ENCODE measurements at places on chromosomes 3 and 15. TPM values are rescaled to one million over a fixed set of nuclear protein-coding genes. Genes with fewer than 3 reads are reported as not detected.

The SECISBP2L gene
- 36.9 TPM for total RNA-seq

The ACAN gene
- total RNA-seq = 0.18 TPM

The TMEM266 gene
- 0.09 TPM for total RNA-seq

The ZKSCAN7 gene
- total RNA-seq = 3.6 TPM

- peak; percentile 48 for DNase-seq
Measured at GRCh38 chr3:13379201-13379830, 40.8 kb downstream of the NUP210 start.

DNA sequence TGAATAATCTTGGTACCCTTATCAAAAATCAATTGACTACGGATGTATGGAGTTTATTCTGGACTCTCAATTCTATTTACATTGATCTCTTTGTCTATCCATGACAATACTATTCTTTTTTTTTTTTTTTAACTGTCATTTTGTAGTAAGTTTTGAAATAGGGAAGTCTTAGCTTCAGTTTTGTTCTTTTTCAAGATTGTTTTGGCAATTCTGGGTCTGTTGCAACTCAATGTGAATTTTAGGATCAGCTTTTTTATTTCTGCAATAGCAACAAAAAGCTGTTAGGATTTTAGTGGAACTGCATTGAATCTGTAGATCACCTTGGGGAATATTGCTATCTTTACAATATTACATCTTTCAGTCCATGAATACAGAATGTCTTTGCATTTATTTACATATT, 21.4 kb downstream of the BTLA start:
- no peak for DNase-seq

GRCh38 chr3:174767853-174768382, 91.2 kb upstream of the NAALADL2 start:
- no peak for DNase-seq

GRCh38 chr3:146374146-146374545, 95.2 kb downstream of the PLSCR2 start:
- no peak for DNase-seq

DNA sequence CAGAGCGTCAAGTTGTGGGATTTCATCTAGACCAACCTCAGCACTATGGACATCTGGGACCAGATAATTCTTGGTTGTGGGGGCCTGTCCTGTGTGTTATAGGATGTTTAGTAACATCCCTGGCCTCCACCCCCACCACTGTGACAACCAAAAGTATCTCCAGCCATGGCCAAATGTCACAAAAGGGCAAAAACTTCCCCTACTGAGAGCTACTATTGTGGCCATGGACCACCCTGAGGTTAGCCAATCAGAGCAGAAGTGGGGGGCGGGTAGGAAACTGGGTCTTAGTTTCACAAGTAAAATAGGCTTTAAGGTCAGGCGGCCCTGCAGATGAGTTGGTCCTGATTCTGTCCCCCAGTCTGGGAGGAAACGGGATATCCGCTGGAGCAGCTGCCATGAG, 25.4 kb downstream of the KIF7 start:
- DNase-seq = no peak

- DNase-seq = no peak
Measured at GRCh38 chr15:69143756-69144436, 16.5 kb upstream of the GLCE start.
